ENCODE measurements at places on chromosomes 3 and 15. TPM values are rescaled to one million over a fixed set of nuclear protein-coding genes. Genes with fewer than 3 reads are reported as not detected.

- no peak for DNase-seq
These were observed 72.7 kb downstream of the GSK3B start for GRCh38 chr3:120021523-120021922.

GRCh38 chr3:37163262-37164015 is 10.9 kb downstream of the LRRFIP2 start:
- no peak for DNase-seq

- no peak for DNase-seq
These were observed 326.6 kb downstream of the ARPP21 start for GRCh38 chr3:35965908-35966307.

DNA sequence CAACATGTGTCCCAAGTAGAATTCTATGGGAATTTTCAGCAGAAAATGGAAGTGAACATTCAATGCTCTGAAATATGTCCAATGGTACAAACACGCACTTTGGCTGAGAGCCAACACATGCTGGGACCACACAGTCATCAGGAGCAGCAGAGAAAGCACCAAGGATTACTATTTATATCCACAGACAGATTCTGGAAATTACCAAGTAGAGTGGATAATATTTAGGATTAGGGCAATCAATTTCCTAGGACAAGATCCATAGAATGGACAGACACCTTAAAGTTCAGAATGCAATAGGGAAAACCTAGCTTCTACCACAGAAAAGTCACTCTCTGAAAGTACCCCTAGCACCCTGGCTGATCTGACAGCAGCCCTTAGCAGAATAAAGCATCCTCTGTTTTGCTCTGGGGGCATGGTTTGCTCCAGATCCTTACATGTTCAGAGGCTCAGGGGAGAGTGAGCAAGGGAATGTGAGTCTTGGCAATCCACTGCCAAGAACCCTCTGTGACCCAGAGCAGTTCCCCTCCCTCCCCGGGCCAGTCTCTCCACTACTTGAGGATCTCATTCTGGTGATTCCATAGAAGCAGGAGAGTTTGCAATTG is 206.0 kb upstream of the WNT5A start:
- no peak for DNase-seq

GRCh38 chr15:79408041-79408440 is 24.1 kb upstream of the MINAR1 start:
- DNase-seq, result no peak

- DNase-seq, result no peak
These were observed 65.9 kb downstream of the THSD4 start for GRCh38 chr15:71180986-71181853.

- no peak for DNase-seq
These were observed 435.2 kb upstream of the SUCLG2 start for GRCh38 chr3:68089572-68090011.

DNA sequence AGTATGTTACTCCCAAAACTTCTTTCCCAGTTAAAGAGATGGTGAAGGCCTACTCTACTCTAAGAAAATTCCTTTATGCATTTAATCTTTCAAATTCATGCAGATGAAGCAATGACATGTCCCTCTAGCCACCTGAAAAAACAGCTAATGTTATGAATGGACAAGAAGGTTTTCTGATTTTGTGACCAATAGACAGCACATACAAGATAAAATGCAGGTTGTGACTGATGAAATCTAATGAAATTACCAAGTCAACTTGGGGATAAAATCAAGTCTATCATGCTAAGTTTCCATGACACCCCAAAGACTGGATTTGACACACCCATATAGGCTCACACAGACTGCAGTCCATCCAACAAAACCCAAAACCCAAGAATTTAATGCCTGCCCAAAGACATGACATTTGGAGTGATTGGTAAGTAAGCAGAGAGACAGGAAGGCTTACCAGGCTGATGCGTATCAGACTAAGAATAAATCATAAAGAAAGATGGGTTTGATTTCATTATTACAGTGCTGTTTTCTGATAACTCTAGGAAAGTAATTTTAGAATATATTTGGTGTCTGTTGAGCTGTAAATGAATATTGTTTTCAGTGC is 26.4 kb downstream of the CD47 start:
- no peak for DNase-seq

GRCh38 chr15:75230016-75230343 is 28.2 kb upstream of the GOLGA6C start:
- DNase-seq, result peak; percentile 12

- no peak for DNase-seq
These were observed 118.8 kb upstream of the PDZRN3 start for GRCh38 chr3:73743551-73743950.

DNA sequence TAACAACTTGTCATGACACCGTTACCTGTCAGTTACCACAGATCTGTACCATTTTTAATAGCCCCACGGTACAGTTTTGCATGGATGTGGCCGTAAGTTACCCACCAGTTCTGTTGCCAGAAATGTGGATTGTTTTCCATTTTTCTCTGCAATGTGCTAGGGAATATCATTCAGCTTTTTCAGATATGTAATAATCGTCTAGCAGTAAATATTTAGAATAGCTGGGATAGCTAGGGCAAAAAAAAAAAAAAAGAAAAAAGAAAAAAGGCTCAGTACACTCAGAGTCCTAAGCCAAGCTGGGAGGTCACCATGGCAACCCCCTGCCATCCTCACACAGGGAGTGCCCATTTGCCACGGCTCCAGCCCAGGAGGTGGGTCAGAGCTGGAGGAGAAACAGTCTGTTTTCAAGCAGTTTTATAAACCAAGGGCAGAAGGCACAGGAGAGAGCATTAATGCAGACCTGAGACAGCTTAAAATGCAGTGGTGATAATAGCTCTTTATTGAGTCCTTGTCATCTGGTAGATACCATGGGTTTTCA is 25.2 kb downstream of the PAQR5 start:
- DNase-seq, result no peak

DNA sequence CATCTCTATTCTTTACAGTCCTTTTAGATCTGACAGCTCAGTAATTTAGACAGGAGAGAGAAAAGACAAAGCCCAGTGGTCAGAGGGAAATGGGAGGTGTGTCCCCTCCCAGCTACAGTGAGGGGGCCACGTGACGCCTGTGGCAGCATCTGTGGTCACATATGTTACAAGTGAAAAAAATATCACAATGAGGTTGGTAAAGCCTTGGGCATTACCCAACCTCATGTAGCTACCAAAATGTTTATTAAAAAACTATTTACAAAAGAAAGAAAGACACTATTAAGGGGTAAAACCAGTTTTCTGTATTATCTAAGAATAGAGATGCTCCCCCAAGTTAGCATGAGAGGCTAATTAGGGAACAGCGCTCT is 42.9 kb upstream of the PLCL2 start:
- DNase-seq, result peak; percentile 33

- peak; percentile 6 for DNase-seq
These were observed 10.7 kb upstream of the CYP11A1 start for GRCh38 chr15:74377831-74378766.

DNA sequence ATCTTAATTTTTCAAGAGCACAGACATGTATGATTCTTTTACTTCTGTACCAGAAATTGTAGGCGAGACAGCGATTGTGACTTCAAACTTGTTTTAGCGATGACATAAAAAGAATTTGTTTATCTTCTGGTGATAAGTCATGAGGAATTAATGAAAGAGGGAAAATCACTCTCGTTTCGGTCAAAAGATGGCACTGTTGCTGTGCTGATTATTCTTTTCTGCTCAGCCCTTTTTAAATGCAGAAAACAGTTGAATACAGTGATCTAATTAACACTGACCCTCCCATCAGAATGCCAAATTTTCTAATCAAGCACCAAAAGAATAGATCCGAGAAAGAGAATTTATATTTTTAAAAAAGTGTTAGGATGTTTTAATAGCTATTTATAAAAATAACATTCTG is 52.6 kb downstream of the NSUN3 start:
- no peak for DNase-seq

DNA sequence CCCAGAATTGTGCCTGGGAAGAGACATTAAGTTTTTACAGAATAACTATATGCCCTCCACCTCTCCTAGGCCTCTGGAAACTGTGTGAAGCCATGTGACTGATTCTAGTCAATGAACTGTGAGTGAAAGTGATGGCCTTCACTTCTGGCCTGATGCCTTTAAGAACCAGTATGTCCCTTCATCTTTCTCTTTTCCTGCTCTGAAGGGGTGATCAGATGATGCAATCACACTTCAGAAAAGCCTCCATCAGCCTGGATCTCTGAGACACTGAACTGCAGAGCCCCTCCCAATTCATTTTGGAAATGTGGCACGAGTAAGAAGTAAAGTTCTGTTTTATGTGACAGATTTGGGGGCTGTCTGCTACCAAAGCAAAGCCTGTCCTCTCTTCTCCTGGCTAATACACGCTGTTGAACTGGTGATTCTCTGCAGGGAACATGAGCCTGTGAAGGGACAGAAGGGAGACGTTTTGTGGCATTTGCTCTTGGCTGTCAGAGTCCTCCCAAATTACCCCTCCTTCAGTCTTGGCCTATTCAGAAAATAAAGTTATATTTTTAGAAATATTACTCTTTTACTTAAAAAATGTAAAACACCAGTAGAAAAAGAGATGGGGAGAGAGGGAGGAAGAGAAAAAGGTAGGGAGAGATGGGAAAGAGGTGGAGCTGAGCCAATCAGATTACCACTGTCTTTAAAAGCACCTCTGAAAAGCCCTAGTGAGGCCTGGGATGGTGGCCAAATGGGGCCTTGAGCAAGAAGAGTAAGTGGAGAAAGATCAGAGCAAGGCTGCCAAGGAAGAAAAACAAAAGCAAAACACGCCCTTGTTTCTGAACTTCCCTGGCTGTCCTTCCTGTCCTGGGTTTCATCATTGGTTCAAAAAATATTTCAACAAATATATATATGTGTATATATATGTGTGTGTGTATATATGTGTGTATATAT is 40.9 kb upstream of the RYK start:
- DNase-seq, result no peak

DNA sequence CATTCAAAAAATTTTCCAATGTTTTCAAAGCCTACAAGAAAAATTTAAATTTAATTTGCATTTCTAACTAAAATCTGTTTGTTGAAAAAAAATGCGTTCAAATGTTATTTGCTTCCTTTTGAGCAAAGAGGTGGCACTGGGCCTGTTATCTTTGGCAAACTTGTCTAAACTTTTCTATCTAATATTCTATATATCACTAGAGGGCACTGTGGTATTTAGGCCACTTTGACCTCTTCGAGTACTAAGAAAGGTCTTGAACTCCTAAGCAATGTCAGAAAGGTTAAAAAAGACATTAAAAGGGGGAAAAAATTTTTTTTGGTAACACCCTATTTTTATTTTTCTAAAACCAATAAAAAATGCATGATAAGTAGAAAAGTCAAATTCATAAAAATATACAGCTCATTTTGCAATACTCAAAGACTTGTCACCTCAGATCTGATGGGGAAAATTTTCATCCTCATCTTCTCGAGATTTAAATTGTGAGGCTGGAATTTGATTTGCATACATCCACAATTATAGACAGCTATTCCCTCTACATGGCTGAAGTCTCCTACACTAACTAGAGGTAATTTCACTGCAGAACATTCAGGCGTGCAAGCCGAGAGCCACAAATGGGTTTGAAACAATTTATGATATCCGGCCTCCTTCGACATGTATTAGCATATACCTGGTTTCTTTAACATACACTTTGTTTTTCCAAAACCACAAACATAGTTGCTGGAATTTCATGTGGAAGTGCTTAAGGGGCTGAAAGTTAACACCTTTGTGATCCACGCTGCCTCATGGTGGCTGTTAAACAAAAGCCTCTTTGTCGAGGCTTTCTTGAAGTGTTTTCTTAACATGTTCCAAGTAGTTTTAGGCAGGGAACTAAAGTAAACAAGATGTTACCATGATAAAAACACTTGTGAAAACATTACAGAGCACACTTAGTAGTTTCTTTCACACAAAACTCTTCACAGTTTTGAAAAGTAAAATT is 576.4 kb downstream of the FOXP1 start:
- DNase-seq, result no peak

DNA sequence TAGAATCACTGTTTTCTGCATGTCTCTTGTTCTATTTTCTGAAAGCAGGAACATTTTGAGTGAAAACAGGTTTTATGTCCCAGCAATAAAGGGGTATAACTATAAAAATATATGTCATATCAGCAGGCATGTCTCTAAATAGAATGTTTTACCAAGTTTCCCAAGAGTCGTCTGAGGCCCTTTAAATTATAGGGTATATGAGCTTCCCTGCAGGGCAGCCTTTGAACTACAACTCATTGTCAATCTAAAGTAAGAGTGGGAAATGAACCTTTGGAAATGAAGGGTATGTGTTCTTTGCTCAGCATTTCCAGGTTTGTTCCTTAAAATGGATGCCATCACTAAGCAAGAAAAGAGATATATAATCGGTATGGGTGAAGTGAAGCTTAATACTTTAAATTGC is 138.6 kb downstream of the LSAMP start:
- DNase-seq, result no peak

- DNase-seq, result peak; percentile 95
These were observed at the start of gene BLOC1S6 for GRCh38 chr15:45587095-45587862. Gene BLOC1S6, plus strand, starts transcription at chr15:45587379. Its CDS starts 65 bp downstream, at chr15:45587444.

DNA sequence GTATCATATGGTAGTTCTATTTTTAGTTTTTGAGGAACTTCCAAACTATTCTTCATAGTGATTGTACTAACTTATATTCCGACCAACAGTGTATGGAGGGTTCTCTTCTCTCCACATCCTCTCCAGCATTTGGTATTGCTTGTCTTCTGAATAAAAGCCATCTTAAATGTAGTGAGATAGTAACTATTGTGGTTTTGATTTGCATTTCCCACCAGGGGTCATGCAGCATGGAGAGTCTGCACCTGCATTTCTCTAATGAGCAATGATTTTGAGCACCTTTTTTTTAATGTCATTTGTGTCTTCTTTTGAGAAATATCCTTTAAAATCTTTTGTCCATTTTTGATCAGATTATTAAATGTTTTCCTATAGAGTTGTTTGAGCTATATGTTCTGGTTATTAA is 718.5 kb downstream of the ZBBX start:
- DNase-seq, result no peak

- no peak for DNase-seq
These were observed 68.6 kb upstream of the ONECUT1 start for GRCh38 chr15:52858782-52859176.

DNA sequence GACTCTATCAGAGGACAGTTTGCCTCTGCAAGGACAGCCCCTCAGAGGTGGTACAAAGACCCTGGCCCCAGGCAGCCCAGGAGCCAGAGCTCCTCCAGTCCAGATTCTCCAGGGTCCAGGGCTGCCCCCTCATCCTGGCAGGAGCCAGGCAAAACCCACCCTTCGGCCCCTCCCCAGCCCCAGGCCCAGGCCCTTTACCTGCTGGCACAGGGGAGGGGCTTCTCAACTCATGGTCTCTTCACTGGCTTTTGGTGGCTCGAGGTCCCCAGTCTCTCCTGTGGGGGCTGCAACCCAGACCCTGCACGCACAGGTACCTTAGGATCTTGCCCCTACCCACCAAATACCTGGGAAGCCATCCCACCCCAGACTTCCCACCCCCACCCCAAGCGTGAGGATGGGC is 8.5 kb downstream of the NEIL1 start:
- DNase-seq, result no peak

GRCh38 chr15:52480990-52481389 is 47.7 kb downstream of the MYO5A start:
- DNase-seq, result no peak

- no peak for DNase-seq
These were observed 289.5 kb downstream of the NEK10 start for GRCh38 chr3:27079427-27080257.

GRCh38 chr3:32780735-32781210 is 37.0 kb upstream of the TRIM71 start:
- peak; percentile 83 for DNase-seq

The CHRD gene
- 47.1 TPM for total RNA-seq

The TRPC1 gene
- total RNA-seq, result 23.2 TPM

The ZNF280D gene
- 35.9 TPM for total RNA-seq

The CGNL1 gene
- total RNA-seq, result 5.4 TPM

The CHRNA5 gene
- total RNA-seq, result 55.3 TPM

The USP8 gene
- 49.3 TPM for total RNA-seq

The CADM2 gene
- 233 TPM for total RNA-seq

The CSPG4 gene
- 1.1 TPM for total RNA-seq

The SRPRB gene
- 47.2 TPM for total RNA-seq

The AP3B2 gene
- 218 TPM for total RNA-seq

Measured in glutamatergic neuron (in vitro differentiated cells).